ENCODE measurements at places on chromosomes 4 and X.

- DNase-seq = no peak
Observed at GRCh38 chr4:112650332-112650731, 13.4 kb downstream of the LARP7 start.

GRCh38 chr4:134624365-134624764 lies 422.8 kb upstream of the PABPC4L start:
- DNase-seq = no peak

DNA sequence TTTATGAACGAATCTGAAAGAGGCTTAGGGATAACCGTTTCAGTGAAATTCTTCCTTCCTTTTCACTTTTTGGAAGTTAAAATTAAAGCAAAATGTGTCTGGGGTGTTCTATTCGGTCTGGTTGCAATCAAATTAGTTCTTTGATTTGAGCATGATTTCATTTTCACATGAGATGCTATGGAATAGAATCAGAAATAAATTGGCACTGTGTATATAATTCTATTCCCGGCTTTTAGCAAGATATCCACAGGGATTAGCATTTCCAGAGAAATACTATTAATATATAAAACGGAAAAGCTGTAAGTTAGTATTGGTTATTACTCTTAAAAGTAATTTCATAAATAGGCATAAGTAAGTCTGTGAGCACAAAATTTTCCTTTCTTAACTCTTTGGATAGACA lies 1676.8 kb upstream of the PCDH7 start:
- DNase-seq = no peak

- DNase-seq = no peak
Observed at GRCh38 chr4:158870626-158871334, 102.0 kb downstream of the FNIP2 start.

DNA sequence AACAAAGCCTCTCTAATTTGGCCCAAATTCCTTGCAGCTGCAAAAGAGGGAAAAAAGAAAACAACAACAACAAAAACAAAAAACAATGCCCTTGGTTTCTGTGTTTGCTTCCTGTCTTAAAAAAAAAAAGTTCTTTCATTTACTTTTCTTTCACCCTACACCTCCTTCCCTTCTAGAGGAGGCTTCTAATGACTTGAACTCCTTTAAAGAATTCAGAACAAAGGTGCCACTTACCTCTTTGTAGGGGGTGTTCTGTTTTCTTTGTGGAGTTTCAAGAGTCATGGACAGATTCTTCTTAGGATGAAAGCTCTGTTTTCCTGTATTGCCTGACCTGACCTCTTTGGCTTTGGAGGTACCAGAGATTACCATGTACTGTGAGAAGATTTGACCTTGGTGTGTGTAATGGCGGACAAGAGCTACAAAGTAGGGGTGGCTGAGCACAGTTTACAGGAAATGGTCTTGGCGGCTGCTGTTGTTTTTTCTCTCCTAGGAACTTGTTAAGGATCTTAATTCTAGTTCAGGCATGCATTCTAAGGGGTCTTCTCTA lies 72.4 kb upstream of the S100G start:
- no peak for DNase-seq

Data from D341Med (cell line).